ENCODE measurements at places on chromosomes 6 and 20.

DNA sequence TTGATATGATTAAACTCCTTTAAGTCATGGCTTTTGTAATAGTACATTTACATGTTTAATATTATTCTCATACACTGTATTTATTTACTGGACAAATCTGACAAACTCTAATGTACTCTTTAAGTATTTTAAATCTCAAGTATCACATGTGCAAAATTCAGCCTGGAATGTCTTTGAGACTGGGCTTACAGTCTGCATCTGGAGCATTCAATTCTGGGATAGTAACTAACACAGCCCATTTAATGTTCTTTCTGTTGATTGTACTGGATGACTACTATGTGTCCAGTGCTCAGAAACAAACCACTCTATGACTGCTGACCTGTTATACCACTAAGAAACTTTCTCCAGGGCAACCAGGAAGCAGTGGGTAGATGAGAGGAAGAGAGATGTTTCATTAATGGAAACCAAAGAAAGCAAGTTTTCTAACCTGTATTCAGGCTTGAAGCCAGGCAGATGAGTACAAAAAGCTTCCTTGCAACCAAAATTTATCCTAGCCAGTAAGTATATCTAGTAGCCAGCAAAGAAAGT lies 26.8 kb downstream of the FBXL4 start:
- DNase-seq = no peak

DNA sequence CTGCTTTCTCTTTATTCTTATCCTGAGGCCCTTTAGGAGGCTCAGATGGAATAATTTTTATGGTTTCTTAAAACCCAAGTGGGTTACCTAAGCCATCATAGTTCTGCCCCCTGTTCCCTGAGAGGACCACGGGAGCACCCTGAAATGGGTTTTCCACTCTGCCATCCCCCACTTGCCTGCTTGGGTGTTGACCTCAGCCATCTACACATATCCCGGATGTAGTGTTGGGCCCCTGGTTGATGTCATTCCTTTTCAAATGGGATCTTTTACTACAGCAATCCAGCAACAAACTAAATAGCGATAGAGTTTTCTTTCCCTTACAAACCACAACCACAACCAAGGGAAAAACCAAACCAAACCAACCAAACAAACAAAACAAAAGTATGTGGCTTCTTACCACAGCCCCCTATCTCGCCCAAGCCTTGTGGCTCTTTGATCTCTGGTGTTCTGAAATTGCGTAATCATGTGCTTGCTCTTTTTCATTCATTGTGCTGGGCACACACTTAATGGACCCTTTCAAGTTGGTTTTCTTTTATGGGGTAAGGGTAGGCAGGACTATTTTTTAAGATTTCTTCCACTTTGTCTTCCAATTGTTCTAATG lies 154.9 kb downstream of the ESR1 start:
- no peak for DNase-seq

GRCh38 chr6:106832766-106833510 lies 141.6 kb downstream of the CD24 start:
- no peak for DNase-seq

GRCh38 chr20:38267296-38267695 lies 6.8 kb upstream of the KIAA1755 start:
- no peak for DNase-seq

- no peak for DNase-seq
Measured at GRCh38 chr6:119360262-119360915, 10.8 kb upstream of the MAN1A1 start.

DNA sequence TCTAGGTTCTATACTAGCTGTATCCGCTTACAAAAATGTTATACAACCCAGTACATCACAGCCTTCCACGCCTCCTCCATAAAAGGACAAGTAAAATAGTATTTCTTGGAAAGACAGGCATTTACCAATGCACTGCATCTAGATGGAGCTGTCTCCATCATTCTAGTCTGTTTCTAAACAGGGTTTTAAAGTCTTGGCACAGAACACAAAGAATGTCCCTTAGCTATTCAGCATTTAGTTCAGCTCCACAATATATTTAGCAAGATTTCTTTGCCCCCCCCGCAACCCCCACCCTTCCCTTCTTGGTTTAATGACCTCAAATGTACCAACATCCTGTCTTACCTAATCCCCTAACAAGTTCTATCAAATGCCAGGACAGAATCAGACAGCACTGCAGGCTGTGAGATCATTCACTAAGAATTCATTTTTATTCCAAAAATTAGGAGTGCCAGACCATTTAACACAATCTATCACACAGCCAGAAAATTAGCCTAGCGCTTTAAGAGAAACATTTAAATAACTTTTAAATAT lies 198.6 kb downstream of the BACH2 start:
- no peak for DNase-seq

DNA sequence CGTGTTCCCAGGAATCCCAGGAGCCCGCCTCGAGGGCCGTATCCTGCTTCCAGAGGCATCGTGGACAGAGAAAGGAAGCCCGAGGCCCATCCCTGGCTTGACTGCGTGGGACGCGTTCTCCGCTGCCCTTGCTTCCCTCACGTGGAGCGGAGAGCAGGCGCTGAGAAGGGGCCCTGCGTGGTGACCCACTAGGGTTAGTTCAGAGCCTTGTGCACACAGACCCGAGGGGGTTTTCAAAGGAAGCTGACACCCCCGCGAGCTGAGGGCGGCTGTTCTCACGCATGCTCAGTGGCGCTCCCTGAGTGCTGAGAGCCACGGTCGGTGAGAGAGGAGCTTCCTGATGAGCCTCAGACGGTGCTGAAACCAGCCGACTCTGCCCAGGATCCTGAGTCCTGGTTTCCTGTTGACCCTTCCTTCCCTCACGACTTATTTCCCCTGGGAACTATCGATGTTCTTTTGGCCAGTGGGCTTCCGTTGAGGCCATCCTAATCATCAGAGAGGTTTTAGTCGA lies 28.9 kb upstream of the CCR6 start:
- no peak for DNase-seq

DNA sequence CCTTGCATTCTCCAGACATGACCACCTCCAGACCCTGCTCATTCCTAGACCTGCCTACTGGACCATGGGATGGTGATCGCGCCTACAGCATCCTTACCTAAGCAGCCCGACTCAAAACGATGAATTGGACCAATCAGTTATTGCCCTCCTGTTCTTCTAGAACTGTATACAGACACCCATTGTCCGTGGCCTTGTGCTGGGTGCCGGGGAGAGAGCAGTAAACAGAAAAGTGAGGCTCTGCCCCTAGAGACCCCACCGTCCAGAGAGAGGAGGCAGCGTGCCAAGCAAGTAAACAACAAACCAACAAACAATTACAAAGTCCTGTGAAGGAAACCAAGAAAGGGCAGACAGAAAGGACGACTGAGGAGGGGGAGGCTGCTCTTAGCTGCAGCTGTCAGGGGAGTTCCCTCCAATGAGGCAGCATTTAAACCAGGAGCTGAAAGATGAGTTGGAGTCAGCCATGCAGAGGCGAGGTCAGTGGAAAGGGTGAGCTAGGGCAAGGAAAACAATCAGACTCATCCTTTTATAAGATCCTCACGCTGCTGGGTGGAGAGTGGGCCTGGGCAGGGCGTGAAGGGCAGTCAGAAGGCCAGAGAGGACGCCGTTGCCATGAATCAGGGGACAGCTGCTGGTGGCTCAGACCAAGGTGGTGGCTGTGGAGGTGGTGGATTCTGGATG lies 37.6 kb upstream of the BLCAP start:
- DNase-seq = peak; percentile 56

DNA sequence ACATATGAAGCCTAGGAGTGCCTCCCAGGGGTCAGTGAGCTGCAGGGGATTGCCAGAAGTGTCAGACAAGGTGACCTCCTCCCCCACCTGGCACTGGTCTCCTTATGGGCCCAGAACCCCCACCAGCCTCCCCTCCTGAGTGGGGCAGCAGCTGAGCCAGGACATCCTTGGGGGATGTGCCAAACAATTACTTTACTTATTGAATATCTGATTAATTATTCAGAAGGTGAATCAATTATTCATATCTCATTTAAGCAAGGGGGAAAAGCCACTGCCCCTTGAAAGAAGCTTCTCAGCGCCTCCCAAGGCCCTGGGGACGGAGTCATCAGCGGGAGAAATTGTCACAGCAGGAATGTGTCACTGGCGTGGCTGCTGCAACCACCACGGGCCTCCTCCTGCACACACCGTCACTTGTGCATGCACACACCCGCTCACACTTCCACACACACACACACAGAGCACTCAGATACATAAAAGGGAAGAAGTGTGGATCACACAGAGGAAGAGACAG lies 123.4 kb upstream of the MAFB start:
- DNase-seq = no peak

DNA sequence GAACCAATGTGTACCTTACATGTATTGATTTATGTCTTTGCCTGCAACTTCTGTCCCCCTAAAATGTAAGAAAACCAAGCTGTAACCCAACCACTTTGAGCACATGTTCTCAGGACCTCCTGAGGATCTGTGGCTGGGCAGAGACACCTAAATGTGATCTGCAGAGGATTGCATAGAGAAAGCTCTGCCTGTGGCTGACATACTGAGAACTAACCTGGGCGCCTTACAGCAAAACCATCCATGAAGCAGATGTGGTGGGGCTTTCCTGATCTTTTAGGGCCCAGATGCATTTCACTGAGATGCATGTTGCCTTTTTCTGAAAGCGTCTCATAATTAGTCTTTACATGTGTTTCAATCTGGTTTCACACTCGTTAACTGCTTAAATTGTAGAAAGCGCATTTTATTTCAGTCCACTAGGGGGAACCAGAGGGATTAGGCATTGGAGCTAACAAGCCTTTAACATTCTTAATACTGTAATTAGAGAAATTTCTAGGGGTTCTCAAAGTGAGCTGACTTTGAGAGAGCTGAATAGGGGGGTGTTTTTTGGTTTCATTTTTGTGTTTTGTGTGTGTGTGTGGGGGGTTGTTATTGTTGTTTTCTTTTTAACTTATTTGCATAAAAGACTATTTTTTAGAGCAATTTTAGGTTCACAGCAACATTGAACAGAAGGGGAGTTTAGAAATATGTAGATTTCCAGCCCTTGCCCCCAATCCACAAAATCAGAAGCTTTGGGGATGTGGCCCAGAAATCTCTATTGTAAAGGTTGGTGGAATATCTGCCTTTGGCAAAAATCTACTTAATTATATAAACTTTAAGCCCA lies 50.9 kb upstream of the FAM184A start:
- peak; percentile 64 for DNase-seq

DNA sequence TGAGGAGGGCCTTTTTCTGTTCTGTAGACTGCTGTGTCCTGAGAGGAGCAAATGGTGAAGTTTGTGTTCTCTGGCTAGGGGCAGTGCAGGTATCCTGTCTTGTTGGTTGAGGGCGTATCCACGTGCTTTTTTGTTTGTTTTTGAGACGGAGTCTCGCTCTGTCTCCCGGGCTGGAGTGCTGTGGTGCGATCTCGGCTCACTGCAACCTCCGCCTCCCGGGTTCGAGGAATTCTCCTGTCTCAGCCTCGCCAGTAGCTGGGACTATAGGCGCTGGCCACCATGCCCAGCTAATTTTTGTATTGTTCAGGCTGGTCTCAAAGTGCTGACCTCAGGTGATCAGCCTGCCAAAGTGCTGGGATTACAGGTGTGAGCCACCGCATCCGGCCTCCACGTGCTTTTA lies 10.8 kb upstream of the PXDC1 start:
- no peak for DNase-seq

DNA sequence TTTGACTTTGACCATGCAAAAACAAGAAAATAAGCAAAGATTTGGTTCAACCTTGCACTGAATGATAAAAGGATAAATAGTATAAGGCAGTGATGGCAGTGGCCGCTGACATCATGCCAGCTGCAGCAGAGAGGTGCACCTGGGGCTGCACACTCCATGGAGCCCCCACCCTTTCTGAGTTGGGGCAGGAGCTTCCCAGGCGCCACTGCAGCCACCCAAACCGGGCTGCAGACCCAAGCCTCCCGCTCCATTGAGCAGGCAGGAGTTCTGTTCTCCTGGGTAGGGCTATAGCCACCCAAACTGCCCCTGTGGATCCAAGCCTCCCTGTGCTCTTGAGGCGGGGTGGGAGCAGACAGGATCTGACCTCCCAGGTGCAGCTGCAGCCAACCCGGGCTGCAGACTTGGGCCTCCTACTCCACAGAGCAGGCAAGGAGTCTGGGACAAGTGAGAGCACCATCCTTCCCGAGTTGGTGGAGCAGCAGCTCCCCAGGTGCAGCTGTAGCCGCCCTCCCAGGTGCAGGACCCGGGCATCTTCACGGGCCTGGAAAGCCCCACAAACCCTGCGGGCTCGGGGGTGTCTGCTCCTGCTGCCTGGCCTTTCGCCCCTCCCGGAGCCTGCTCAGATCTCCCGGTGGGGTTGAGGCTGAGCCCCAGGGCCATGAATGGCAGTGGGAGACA lies 537.9 kb downstream of the TENT5A start:
- DNase-seq = no peak

GRCh38 chr20:59891581-59891980 lies 41.9 kb downstream of the SYCP2 start:
- DNase-seq = no peak

DNA sequence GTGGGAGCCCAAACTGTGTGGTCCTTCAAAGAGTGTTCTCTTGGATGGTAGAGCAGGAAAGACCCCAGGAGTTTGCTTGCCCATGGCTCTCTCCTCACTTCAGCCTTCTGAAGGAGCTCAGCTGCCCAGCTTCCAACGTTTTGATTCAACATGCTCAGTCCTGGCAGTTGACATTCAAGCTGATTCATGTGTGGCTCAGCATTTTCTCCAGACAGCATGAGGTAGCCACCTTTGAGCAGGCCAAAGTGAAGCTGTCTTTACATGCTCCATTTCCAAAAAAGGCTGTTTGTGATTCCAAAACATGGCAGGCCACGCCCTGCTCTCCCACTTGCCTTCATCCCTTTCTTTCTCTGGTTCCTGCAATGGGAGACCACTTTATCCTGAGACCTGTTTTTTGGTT lies 280.2 kb downstream of the TBC1D7 start:
- no peak for DNase-seq

- no peak for DNase-seq
Measured at GRCh38 chr6:112154711-112155110, 67.3 kb downstream of the FAM229B start.

- no peak for DNase-seq
Measured at GRCh38 chr20:33897313-33897912, 86.3 kb downstream of the CHMP4B start.

DNA sequence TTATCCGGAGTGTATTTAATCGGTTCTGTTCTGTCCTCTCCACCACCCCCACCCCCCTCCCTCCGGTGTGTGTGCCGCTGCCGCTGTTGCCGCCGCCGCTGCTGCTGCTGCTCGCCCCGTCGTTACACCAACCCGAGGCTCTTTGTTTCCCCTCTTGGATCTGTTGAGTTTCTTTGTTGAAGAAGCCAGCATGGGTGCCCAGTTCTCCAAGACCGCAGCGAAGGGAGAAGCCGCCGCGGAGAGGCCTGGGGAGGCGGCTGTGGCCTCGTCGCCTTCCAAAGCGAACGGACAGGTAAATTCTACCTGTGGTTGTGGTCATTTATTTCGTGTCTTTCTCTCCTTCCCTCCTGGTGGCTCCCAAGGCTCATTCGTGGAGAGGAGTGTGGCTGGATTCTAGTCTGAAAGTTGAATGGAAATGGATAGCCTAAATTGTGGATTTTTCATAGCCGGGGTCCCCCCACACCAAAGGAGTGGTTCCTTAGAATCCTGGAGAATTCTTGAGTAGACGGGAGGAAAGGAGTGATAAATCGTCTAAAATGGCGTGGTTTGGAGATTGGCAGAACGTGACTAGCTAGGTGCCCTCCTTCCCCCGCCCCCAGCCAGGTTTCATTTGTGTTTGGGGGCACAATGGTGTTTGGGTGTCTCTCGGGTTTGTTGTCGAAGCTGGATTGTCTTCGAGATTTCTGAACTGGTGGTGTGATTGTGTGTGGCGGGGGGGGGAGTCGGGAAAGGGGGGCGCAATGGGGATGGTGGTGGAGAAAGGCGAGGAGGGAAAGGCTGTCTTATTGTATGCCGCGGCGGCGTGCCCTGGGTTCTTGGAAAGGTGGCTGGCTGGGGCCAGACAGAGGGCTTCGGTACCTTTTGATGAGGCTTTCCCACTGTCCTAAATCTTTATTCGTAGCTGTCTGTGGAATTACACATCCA lies 673 bp downstream of the MARCKS start:
- peak; percentile 51 for DNase-seq
